GM06990 (cell line): ENCODE measurements at places on chromosomes 5 and 9.

- DNase-seq, result no peak
Observed at GRCh38 chr9:92761686-92762085, 2.9 kb downstream of the BICD2 start.

- DNase-seq, result no peak
Observed at GRCh38 chr9:26809795-26810194, 82.8 kb downstream of the CAAP1 start.

- no peak for DNase-seq
Observed at GRCh38 chr5:51468196-51468595, 84.9 kb downstream of the ISL1 start.

DNA sequence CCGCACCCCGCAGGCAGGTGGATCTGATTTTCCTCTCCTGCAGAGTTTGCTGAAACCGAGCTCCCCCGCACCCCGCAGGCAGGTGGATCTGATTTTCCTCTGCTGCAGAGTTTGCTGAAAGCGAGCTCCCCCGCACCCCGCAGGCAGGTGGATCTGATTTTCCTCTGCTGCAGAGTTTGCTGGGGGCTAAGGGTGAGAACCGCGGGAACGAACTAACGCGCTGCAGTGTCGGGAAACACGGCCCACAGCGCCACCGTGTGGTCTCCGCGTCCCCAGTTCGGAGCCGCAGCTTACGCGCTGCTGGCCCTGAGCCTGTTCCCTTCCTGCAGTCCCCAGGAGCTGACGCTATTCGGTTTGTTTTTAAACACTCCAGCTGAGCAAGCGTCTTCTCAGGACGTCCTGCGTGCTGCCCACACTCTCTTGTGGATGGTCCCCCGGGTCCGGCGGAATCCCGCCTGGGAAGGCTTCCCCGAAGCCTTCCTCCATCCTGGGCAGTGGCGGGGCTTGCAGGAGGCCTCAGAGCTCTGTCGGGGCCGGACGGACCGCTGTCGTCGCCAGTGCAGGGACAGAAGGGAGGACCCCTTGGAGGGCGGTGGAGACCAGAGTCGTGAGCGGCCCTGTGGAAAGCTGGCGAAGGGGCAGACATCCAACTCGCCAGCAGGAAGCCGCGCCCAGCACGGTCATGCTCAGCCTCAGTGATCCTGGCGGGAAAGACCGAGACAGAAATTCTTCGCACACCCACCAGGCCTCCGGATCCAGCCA is 121.2 kb upstream of the LPCAT1 start:
- peak; percentile 83 for DNase-seq

DNA sequence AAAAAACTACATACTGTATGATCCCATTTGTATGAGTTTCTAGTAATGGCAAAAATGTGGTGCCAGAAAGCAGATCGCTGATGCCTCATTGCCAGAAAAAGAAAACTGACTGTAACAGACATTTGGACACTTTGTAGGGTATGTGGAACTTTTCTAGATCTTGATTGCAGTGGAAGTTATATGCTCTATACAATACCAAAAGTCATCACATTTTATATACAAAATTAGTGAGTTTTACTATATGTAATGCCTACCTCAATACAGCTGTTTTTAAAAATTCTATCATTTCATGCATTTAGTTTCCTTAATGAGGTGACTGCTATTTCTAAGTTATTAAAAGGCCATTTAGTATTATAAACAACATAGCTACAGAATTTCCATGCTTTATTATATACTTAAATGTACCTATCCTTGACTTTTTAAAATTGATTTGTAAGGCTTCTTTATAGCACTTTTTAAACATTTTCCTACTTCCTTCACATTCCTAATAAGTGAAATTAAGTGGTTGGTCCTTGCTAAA is 199.9 kb downstream of the CWC27 start:
- DNase-seq, result no peak

- DNase-seq, result no peak
Observed at GRCh38 chr9:35972093-35972492, 14.1 kb upstream of the OR2S2 start.

DNA sequence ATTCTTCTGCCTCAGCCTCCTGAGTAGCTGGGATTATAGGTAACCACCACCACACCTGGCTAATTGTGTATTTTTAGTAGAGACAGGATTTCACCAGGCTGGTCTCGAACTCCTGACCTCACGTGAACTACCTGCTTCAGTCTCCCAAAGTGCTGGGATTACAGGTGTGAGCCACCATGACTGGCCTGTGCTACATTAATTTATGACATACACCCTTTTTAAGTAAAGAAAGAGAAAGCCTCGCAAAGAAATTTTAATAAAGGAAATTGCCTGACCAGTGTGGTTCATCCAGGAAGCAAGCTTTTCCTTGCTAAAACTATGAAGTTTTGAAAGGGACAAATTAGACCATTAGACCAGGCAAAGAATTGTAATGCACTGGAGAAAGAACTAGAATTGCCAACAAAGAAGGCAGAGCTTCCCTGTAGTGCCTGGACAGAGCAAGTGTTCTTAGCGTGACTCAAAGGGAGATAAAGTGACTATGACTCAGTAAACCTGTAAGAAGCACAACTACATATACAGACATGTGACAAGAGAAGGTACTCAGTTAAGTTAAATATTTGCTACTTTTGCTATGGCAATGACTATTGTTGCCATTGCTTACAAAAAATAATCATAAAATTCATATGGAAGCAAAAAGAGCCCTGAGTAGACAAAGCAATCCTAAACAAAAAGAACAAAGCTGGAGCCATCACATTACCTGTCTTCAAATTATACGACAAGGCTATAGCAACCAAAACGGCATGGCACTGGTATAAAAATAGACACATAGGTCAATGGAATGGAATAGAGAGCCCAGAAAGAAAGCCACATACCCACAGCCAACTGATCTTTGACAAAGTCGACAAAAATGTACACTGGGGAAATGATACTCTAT is 54.6 kb downstream of the FYB1 start:
- DNase-seq, result no peak

DNA sequence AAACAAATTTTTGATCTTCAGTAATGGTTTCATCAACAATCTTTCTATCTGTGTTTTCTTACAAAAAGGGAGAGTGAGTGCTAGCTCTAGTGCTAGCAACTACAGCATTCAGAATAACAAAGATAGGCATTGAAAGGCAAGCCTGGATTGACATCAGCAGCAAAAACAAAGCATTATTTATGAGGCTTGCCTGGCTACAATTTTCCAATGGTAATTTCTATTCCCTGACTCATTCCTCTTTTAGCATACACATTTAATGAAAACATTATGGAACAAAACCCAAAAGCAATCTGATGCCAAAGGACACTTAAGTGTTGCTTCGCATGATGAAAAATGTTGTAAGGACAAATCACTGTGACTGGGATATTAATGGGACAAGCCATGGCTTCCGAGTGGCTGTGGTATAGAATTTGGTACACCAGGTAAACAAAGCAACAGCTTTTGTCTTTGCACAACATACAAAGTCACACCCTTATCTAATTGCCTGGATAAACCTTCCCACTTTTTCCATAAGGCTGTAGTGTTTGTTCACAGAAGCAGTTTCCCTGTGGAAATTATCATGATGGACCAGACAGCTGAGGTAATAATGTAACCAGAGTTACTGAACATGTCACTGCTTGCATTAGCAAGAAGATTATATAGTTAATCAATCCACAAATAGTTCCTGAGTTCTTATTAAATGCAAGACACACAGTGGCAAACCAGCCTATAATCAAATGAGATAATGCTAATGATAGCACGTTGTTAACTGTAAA is 179.8 kb upstream of the EDIL3 start:
- DNase-seq, result no peak

DNA sequence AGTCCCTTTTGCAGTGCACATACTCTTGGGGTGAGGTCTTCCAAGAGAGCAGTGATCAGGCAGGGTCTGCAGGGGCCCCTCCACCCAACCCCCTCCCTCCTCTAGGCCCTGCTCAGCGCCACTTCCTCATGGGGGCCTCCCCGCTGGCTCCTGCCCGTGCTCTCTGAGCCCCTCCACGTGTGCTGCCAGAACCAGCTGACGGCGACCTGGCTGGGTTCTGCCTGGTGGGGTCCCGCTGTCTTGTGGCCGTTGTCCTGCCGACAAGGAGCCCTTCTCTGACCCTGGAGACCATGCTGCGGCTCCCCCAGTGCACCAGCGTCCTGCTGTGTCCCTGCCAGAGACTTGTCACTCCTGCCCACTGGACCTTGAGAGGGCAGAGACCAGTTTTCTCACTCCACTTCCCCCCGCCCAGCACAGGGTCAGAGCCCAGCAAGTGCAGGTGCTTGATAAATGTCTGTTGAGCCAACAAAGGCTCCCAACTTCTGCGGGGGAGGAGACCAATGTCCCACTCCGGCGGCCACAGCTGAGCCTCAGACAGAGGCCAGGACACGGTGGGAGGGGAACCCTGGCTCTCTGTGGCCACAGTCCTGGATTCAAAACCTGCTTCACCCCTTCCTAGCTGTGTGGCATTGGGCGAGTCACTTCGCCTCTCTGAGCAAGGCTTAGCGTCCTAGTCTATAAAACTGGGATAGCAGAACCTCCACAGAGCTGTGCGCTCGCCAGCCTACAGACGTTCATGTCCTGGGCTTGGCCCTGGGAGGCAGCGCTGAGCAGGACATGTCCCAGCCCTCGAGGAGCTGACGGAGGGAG is 24.8 kb downstream of the SARDH start:
- no peak for DNase-seq

DNA sequence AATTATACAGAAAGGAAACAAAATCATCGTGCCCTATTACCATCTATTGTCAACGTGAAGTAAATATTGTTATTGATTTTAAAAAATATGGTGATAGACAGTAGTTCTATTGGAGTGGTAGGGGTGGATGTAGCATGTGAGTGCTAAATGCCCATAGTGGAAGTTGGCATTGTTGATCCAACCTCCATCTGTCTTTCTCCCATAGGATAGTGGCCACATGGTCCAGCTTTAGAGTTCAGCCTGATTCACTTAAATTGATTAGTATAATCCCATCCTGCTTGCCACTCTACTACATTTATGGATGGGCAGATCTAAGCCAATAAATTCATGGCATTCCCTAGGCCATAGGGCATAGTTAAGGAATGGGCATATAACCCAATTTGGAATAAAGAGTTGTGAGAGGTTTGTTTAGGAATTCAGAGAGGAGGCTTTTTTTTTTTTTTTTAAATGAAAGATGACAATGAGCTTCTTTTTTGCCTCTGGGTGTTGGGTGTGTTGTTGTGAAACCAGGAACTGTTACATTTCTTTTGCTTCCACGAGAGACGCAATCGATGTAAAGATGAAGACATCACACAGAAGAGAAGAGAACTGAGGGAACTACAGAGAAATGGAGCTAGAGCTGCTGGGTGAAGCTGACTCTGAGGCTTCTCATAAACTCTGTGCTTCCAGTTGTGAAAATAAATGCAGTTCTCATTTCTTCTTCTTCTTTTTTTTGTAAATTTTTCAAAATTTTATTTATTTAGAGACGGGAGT is 12.5 kb upstream of the CHD1 start:
- DNase-seq, result no peak

DNA sequence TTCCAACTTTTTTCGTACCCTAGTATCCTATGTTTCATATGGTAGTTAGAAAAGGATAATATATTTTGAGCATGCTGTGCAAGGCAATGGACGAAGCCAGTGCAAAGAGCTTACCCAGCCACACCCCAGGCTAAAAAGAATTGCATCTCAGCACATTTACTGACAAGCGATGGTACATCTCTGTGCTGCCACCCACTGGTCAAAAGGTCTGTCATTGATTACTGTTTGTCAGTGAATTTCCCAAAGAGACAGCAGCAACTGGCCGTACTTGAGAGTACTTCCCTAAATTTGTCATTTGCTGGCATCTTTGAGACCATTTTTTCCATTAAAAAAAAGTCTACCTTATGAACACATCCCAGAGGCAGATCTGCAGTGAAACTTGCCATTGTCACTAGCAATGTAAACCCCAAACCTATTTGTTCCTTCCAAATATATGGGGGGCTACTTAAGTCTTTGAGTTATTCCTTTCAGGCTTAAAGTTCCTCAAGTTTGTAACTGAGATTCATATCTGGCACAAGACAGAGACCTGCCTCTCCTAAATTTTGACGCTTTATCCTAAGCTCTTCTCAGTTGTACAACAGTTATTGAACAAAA is 184.3 kb downstream of the CTNND2 start:
- DNase-seq, result no peak

- no peak for DNase-seq
Observed at GRCh38 chr9:79641070-79641469, 69.3 kb downstream of the TLE4 start.

GRCh38 chr9:87588339-87588738 is 90.7 kb downstream of the DAPK1 start:
- no peak for DNase-seq

GRCh38 chr9:127066060-127066850 is 56.2 kb downstream of the ANGPTL2 start:
- DNase-seq, result no peak

- no peak for DNase-seq
Observed at GRCh38 chr5:91712718-91713117, 329.6 kb upstream of the ARRDC3 start.

DNA sequence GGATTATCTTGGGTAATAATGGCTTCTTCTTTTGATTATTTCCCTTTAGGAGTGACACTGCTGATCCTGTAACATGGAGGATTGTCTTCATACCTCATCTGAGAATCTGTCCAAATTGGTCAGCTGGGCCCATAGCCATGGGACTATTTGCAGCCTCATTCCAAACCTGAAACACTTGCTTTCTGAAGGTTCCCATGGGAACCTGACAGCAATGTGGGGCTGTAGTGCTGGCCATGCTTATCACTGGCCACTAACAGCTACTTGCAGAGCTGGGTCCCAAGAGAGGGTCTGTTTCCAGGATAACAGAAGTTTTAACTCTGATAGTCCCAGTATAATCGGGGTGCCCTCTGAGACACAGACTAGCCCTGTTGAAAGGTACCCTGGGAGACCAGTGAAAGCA is 87.4 kb downstream of the KIAA1958 start:
- DNase-seq, result no peak

- no peak for DNase-seq
Observed at GRCh38 chr9:135701067-135701958, 672 bp upstream of the KCNT1 start.

GRCh38 chr5:119309326-119309725 is 46.5 kb upstream of the TNFAIP8 start:
- DNase-seq, result no peak

DNA sequence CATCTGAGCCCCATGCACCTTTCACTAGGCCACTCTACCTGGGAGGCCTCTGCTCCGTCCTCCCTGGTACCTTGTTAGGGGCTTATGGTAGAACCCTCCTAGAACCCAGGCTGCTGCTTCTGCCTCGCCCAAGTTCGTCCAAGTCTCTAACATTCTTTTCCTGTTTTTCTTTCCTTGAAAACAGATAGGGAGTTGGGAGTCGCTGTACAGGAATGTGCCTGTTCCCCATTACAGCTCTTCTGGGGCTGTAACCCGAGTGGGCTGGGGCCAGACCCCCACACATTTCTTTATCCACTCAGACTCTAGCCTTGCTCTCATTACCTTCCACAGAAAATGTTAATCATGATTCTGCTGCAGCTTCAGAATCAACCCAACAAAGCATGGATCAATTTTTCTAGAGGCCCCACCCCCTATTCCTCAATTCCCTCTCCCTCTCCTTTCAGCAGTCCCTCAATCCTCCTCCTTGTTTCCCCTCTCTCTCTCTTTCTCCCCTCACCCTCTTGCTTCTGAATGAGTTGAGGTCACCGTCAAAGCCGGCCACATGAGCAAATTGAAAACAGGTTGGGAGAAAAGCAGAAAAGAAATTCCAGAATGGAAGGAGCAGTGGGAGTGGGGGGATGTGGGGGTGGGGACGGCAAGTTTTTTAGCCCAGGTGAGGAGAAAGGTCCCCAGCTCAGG is 193.8 kb upstream of the TRIM32 start:
- no peak for DNase-seq
